Stimulated activated CD4-positive, alpha-beta T cell treated with anti-CD3 and anti-CD28 coated beads, Interleukin-12 subunit alpha, Interleukin-12 subunit beta, amount 100 ng/mL, for 24 hours (primary cell): ENCODE measurements at places on chromosomes 3 and 15.

- no peak for DNase-seq
Measured at GRCh38 chr3:102248981-102249705, 185.7 kb upstream of the ZPLD1 start.

DNA sequence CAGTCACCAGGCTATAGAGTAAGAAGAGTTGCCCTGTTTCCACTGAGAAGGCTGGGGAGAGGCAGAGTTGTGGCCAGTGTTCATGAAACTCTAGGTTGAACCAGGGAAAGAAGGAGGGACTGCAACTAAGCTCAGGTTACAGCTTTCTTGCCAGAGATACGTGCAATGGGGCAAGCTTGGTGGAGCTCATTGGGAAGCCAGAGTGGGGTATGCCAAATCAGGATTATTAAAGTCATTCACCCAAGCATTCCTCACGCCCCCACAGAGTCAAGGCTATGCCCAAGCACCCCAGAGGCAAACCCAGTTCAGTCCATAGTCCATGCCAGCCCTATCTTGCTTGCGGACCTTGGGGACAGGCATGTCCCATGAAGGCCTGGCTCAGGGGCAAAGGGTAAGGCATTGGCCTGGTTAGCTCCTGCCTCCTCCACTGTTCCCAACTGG is 17.6 kb downstream of the SLC6A20 start:
- DNase-seq, result no peak

DNA sequence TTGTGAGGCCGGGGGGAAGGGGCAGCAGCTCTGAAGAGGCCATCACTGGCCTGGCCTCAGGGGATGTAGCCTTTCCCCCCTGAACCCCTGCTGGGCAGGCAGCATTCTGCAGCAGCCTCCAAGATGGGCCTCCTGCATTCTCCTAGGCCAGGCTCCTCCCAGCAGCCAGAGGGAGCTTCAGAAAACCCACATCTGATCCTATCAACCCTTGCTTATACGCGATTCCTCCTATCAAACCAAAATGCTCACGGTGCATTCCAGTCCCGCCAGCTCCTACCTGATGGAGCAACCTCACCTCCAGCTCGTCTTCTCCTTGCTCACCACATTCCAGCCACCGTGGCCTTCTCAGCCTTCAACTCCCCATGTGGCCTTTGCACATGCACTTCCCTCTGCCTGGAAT is 85.7 kb downstream of the MEGF11 start:
- no peak for DNase-seq

DNA sequence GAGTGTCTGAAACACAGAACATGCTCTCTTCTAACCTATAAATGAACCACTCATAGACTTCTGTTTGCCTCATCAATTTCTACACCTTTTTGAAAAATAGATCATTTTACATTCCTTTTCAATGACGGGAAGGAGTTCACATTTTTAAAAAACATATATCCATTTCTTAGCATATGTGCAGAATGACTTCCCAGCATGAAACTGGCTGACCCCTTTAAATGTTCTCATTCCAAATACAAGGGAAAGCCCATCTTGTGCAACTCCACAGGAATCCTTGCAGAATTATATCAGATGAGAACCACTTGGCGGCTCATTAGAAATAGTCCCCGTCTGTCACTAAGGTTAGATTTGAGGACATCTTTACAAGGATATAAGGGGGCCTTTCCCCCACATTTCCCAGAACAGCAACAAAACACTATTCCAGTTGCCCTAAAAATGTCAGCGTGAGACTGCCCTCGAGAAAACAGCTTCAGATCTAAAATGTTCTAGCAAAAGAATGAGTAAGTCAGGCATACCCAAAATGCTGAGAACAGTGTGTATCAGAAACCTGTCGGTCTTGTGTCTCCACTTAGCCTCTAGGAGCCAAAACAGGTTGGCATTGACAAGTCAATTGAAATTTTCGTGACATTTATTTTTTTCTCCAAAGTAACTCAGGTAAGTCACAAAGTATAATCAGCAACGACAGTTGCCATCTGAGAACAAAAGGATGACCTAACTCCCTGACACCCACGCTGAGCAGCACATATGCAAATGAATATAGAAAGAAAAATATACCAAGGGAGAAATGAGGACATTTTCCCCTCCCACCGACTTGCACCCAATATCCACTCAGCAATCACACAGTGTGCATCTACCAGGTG is 63.1 kb downstream of the FOXP1 start:
- DNase-seq, result no peak

DNA sequence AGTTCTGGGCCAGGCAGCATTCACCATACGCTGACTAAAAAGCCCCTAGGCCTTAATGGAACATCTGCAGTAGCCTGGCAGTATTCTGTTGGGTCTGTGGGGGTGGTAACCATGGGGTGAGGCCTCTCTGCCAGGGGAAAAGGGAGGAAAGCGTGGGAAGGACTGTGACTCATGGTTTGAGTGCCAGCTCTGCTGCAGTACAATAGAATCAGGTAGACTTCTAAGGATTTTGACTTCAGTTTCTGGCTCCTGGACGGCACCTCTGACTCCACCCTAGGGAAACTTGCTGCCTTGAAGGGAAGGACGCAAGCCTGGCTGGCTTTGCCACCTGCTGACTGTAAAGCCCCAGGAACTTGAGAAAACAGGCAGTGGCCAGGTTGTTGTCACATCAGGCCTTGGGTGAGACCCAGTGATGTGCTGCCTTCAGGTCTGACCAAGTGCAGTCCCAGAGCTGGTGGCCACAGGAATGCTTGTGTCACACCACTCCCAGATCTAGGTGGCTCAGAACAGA is 148.6 kb downstream of the SUCNR1 start:
- no peak for DNase-seq

GRCh38 chr15:70426096-70426821 is 328.5 kb upstream of the TLE3 start:
- DNase-seq, result no peak

- DNase-seq, result no peak
Measured at GRCh38 chr3:173789530-173790162, 392.1 kb downstream of the NLGN1 start.

- DNase-seq, result no peak
Measured at GRCh38 chr3:171159024-171159821, 132.7 kb upstream of the SLC2A2 start.

GRCh38 chr15:100206643-100207042 is 135.1 kb downstream of the ADAMTS17 start:
- no peak for DNase-seq

- DNase-seq, result no peak
Measured at GRCh38 chr3:72176537-72177041, 391.6 kb upstream of the PROK2 start.

GRCh38 chr3:12752809-12753208 is 6.2 kb downstream of the TMEM40 start:
- DNase-seq, result no peak

DNA sequence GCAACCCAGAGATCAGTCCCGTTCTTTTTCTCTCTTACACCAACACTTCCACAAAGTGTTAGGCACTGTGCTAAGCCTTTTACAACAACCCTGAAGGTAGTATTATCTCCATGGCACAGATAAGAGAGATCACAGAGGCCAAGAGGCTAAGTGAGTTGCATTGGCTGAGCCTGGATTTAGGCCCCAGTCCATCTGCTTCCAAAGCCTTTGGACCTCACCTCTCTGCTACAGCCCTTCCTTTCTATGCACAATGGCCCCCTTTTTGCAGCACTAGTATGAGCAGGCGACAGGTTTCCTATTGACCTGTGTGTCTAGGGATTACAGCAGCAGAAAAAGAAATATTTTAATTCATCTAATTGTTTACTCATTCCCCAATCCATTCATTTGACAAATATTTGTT is 76.2 kb downstream of the CRYGS start:
- no peak for DNase-seq

GRCh38 chr3:27479806-27480543 is 4.2 kb downstream of the SLC4A7 start:
- DNase-seq, result no peak

GRCh38 chr15:69924531-69924930 is 173.2 kb downstream of the TLE3 start:
- DNase-seq, result no peak

GRCh38 chr15:90982135-90982534 is 12.2 kb downstream of the PRC1 start:
- DNase-seq, result no peak

GRCh38 chr15:70337277-70338186 is 239.8 kb upstream of the TLE3 start:
- no peak for DNase-seq

GRCh38 chr3:171566803-171567422 is 106.7 kb upstream of the TNIK start:
- DNase-seq, result no peak

GRCh38 chr3:78143000-78143399 is 1103.1 kb downstream of the ROBO2 start:
- DNase-seq, result no peak

DNA sequence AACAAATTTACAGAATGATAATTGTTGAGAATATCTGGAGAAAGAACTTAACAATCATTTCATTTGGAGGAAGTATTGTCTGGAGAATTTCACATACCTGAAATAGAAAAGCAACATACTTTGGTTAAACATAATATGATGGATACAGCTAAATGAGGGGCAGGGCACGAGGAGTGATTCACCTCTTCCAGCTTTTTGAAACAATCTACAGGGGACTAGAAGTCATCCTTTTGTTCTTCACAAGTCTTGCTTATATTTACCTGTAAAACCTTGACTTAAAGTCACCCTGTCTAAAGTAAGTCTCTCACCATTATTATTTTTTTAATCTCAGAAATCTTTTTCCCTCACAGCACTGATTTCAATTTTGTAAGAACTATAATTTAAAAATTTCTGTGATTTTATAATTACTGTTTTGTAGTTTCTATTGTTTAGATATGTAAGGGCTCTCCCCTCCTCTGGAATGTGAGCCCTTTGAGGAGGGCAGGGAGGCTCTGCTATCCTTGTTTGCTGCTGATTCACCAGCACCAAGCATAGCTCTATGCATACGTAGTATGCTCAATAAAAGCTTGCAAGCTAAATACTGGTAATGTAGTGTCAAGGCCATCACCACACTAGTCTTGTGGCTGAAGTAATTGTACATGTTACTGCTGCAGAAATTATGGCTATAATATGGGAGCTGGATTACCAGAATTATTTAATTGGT is 193.9 kb upstream of the THRB start:
- no peak for DNase-seq

- DNase-seq, result peak; percentile 96
Measured at GRCh38 chr3:185282696-185283373, 29.0 kb upstream of the EHHADH start.

DNA sequence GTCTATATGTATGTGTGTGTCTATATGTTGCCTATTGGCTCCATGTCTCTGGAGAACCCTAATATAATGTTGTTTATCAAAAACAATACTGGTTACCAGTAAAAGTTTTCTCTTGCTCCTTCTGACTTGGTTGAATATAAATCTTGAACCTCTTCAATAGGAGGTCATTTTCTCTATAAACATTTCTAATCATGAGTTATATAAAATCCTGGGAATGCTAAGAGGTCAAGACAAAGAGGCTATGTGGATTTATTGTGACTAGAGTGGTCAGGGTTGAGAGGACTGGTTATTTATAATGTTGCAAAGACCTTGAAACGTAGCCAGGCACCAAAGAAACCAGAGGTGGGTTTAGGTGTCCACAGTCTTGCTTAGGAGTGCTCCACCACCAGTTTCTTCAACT is 1.2 kb upstream of the MINDY4B start:
- no peak for DNase-seq

GRCh38 chr3:154135511-154136173 is 14.5 kb downstream of the ARHGEF26 start:
- DNase-seq, result no peak

GRCh38 chr15:73425510-73425909 is 17.5 kb upstream of the REC114 start:
- DNase-seq, result no peak

DNA sequence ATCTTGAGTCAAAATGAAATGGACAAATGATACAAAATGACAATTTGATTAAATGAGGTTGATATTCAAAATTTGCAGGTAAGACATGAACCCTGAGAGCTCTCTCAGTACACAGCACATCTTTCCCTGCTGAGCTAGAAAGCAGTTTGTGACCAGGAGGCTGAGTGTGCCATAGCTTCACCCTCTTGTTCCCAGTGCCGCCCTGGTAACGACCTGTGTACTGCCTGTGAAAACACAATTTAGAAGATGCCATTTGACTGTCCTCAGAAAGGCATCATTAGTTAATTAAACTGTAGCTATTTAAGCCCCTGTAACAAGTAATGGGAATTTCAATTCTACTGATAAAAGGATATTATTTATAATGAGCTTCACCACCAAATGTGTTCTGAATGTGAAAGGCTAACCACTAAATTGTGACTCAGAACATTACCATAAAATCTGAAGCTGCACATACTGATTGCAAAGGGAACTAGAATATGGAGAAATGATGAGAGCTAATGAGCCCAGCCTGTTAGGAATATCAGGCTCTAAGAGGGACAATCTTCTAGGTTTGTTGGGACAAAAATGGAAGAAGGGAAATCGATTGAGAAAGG is 212.9 kb upstream of the ARPP21 start:
- DNase-seq, result no peak

DNA sequence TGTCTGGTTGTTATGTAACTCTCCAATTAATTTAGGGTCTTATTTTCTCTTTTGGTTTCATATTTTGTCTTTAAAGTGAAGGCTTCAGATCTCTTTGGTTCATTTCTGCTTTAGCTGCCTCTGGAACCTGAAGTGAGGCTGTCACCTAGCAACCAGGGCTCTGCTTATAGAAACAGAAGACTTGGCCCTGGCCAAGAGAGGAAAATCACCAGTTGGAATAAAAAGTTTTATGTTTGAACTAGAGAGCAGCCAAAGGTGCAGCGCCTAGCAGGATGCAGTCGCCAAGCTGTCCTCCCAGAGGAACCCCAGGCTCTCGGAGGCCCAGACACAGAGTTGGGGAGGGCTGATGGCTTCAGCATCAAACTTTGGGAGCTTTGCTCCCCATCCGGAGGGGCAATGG is 41.1 kb downstream of the LYZL4 start:
- DNase-seq, result no peak

DNA sequence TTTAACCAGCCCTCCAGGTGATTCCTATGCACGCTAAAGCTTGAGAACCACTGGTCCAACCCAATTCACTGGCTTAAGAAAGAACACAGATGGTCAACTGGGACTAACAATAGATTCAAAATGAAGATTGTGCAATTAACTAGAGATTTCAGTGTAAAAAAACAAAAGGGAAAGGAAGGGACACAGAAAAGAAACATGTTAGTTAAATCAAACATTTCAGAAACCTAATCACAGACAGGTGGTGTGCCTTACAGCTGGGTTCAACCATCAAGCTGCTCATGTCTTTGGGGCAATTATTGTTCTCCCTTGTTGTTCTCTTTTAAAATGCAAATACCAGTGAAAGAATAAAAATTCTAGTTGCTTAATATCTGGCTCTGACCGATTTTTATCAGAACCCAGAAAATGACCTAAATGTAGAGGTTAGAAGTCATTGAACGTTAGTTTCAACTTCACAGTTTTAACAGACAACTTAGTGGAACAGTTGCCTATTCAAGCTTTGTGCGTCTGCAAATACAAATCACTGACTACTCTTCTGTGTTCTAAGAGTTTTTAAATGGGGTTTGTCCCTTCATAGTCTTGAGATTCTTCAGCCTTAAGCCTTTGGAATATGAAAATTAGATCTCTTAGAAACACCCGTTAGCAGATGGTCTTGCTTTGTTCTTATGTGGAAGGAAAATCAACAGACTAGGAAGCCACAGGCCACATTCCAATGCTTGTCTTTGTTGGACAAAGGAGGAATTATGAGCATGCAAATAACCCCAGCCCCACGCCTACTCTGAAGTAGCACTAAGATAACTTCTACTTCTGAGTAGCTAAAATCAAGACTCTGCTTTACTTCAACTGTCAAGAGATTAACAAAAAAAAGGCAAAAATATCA is 223.4 kb downstream of the ATP8B4 start:
- DNase-seq, result no peak

GRCh38 chr15:83283813-83284558 is 478 bp downstream of the BNC1 start:
- no peak for DNase-seq
